ENCODE measurements at places on chromosomes 13 and 19.

DNA sequence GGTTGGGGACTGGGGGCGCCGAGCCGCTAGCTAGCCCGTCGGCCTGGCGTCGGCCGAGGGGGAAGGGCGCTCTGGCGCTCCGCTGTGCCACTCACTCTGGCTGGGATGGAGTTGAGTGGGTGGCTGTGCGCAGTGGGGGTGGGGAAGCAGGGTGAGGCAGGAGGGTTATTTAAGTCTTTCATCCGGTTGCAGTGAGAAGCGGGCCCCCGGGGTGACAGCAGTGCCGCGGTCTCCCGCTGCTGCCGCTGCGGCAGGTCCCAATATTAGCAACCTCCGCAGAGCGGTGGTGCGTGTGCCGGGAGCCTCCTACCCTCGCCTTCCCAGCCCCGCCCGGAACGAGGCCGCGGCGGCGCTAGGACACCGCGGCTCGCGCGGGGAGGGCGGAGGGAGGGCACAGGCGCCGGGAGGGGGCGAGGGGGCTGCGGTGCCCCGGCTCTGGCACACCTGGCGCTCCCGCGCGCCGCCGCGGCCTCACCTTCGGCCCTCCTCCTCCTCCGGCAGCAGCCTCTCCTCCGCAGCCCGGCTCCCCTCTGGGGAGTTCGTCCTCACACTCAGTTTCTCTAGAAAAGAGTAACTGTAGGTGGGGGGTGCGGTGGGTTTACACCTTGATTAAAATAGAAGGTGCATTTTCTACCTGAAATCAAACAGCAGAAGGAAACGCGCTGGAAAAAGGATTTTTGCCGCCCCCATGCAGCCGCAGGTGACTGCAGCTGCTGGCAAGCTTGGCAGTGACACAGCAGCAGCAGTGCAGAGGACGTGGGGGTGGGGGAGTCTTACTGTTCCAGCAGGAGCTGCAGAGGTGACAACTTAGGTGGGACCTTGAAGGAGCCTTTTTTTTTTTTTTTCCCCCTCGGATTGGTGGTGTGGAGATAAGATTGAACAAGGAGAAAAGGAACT lies 4.5 kb downstream of the FGF9 start:
- no peak for DNase-seq

DNA sequence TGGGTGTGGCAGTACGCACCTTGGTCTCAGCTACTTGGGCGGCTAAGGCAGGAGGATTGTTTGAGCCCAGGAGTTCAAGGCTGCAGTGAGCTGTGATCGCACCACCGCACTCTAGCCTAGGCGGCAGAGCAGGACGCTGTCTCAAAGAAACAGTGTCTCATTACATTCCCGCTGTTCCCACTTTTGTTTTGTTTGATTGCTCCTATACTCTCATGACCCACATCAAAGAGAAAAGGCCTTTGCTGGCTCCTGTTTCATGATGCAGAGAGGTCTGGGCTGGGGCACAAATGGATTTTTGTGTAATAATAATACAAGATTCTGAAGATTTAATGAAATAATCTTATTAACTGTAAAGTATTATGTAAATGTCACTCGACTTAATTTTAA lies 85.7 kb downstream of the LACC1 start:
- DNase-seq = no peak

- peak; percentile 58 for DNase-seq
Measured at GRCh38 chr19:7515645-7516151, at the start of gene ZNF358. TSS of gene ZNF358 (plus strand) at chr19:7516103. CDS start at chr19:7519243, 3,140 bp downstream.

DNA sequence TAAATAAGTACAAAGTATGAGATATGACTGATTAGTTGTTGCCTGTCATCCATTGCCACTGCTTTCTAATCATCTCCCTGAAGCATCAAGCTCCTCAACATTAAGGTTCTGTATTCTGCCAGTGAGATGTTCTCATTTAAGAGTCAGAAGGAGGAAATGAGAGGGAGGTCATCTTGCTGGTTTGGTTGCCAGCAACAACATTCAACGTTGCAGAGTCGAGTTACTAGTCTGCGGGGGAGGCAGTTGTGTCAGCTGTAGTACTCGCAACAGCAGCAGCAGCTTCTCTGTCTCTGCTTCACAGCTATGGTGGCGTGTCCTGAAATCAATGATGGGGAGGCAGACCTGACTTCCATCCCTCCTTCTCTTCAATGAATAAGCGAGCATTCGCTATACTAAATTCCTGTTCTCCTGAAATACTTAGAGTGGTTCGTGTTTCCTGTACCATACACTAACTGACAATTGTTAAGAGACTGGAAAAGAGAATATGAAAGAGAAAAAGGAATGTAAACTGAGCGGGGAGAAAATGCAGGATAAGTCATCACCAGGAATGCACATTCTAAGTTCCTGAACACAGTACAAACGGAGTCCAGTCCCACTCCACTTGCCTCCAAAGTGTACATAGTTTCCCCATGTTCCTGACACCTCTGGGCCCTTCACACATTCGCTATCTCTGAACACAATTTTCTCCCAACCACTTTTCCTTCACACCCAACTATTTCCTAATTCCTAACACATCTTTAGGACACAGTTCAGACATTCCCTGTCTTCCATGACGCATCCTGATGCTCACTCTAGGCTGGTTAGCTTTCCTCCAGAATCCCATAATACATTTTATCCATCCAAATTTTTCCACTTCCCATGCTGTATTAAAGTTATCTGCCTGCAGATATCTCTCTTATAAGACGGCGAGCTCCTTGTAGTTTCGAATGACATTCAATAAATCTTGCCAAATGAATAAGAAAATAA lies 263.0 kb downstream of the KLF12 start:
- DNase-seq = peak; percentile 80

- DNase-seq = no peak
Measured at GRCh38 chr13:113886561-113887112, 22.8 kb upstream of the GAS6 start.

DNA sequence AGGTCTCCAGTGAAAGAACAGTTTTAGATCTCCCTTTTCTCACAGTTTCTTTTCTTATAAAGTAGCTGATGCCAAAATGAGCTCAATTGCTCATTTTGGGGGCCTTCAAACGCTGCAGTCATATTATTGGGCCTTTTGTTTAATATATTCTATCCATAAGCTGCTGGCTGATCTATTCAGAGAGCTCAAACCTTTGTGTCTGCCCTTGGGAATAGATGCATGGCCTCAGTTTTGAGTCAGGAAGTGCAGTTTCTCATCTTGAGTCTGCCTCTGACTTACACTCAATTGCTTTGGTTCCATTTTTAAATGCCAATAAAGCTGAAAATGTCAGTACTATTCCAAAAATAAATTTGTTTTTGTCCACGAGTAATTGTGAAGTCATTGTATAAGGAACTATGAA lies 468.9 kb downstream of the KLF12 start:
- DNase-seq = no peak

GRCh38 chr19:3398114-3398899 lies 31.9 kb downstream of the NFIC start:
- DNase-seq = peak; percentile 73

DNA sequence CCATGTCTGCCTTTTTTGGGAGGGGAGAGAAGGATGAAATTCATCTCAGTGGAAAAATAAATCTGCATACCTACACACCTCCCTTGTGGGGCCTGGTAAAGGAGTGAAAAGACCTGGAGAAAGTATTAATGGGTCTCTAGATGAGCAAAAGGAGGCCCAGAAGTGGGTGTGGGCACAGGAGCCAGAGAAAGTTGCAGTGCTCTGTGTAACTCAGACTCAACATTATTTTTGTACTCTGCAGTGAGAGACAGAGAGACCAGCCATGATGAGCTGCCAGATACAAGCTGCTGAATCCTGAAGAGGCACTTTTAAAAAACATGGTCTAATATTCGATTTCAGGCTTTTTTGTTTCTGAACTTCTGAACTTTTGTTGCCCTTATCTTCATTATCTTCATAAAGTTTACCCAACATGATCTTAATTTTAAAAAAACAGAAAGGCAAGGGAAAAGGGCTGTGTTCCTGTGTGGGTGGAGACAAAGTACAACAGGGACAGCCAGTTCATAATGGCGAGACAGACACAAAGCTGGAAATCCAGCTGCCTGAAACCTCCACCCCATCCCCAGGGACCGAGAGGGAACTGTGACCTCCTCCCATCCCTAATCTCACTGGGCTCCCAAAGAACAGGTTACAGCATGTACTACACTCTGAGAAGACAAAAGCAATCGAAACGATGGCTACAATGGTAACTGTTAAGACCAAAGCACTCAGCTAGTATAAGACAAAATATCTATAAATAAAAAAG lies 77.2 kb downstream of the KLF12 start:
- DNase-seq = no peak

GRCh38 chr13:44758630-44759383 lies 182.7 kb upstream of the TSC22D1 start:
- peak; percentile 80 for DNase-seq

GRCh38 chr13:108003626-108004025 lies 211.7 kb downstream of the LIG4 start:
- peak; percentile 1 for DNase-seq

- no peak for DNase-seq
Measured at GRCh38 chr19:8245869-8246835, 37.0 kb downstream of the CERS4 start.

DNA sequence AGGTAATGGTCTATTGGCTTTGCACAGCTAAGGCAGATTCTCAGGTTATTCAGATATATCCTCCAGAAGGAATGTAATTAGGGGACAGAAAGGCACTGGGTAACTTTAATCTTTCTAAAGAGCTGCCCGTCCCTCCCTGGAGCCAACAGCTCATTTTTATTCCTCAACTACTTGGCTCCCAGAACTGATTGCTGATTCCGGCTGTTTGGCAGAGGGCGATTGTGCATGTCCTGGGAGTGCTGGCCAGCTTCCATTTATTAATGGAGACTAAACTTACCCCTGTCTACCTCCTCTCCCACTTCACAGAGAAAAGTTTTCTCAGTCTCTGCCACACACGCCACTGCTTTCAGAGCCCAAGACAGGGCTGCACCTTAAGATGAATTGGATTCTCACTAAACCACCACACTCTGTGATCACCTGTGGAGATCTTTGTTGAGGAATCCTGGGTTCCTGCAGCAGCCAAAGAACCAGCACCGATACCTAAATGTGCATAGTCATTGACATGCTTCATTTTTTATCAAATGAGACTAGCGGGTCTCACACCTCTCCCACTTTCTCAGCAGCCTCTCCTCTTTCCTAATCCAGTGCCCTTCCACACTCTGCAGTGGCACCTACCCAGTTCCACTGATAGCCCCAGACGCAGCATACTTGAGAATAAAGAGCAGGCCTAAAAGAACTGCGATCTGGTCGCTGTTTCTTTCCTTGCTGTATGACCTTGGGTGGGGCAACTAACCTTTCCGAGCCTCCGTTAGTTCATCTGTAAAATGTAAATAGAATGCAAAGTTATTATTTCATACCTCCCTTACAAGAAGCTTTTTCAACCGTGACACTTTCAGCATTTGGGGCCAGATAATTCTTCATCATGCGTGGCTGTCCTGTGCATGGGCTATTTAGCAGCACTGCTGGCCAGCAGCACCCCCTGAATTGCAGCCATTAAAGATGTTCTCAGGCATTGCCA lies 648.7 kb downstream of the UQCRFS1 start:
- DNase-seq = no peak

DNA sequence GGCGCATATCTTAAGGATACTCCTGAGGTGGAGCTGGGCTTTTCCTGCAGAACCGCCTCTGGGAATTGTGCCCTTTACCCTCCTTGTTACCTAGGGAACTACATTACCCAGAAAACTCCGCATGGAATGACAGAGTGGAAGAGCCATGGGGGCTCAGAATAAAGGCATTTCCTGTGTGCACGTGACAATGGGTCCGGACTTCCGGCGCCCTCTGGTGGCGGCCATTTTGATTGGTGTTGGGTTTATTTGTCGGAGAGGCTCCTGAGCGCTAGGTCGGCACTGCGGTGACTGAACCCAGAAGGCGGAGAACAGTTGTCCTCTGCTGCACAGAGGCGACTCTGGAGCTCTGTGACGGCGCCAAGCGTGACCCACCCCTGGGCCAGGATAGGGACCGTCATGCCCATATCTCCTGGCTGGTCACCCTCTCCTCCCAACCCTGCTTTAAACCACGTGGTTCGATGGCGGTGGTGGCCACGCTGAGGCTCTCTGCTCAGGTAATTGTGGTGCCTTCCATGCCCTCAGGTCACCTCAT lies at the start of gene ZNF587B:
Gene ZNF587B (plus strand): TSS at position 229 of the 532 bp plus-strand sequence. CDS start 230 bp downstream, at position 459.
- peak; percentile 73 for DNase-seq

GRCh38 chr13:93861818-93862217 lies 617.7 kb downstream of the DCT start:
- peak; percentile 90 for DNase-seq

GRCh38 chr19:54415901-54416673 lies 823 bp downstream of the TTYH1 start:
- DNase-seq = no peak

GRCh38 chr19:20558011-20558410 lies 7.6 kb downstream of the ZNF737 start:
- DNase-seq = no peak

GRCh38 chr13:51999510-51999911 lies 11.7 kb downstream of the ATP7B start:
- no peak for DNase-seq

DNA sequence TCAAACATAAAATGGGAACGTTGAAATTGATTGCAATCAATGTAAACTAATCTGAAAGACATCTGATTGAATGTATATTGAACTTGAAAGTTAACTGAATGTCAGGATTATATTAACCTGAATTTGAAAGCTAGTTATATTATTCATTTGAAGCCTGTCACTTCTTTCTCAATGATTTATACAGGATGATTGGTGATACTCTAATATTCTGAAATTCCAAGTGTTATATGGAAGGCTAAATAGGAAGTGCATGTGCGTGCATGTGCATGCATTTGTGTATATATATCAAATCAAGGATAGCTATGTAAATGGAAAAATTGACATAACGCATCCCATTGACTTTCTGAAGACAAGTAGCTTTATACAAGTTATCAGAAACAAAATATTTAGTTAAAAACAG lies 143.3 kb downstream of the LMO7 start:
- no peak for DNase-seq

DNA sequence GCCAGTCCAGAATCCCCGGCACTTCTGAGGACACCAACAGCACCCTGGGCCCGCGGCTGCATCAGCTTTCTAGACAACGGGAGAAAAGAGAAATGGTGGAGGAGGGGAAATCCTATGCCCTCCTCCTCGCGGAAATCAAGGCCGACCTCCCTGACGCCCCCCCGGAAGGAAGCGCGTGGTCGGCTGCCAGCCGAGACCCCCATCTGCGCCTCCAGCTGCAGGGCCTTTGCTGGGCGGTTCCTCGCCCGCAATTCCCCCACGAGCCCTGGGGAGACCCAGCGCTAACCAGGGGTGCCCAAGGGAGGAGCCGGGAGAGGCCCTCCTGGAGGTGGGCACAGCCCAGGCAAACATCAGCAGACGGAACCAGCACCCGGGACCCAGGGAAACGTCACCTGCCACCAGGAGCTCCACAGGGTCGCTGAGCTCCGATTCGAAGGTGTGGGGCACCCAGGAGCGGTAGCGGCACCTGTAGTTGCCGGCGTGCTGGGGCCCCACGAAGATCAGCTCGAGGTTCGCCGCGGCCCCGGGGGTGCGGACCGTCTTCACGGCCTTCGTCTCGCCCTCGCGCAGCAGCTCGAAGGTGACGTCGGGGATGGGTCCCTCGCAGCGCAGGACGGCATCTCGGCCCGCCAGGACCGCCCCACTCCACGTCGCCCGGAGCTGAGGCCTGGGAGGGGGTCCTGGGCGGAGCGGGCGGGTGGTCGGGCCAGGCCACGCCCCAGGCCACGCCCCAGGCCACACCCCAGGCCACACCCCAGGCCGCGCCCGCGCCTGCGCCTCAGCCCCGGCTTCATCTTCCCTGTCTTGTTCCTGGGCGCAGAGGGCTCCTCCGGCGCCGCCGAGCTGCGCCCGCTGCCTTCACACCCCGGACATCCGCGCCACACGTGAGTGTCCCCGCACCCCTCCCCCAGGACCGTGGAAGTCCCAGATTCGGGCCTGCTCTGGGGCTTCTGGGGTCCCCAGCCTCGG lies 6.0 kb downstream of the A1BG start:
- DNase-seq = peak; percentile 78

GRCh38 chr13:79674765-79675515 lies 194.0 kb downstream of the NDFIP2 start:
- DNase-seq = no peak

GRCh38 chr13:44710576-44710975 lies 134.4 kb upstream of the TSC22D1 start:
- DNase-seq = peak; percentile 67

Data from fibroblast of villous mesenchyme (primary cell).